ENCODE measurements at places on chromosomes 6 and 20.

GRCh38 chr6:33050014-33050810, 23.2 kb downstream of the HLA-DPA1 start:
- DNase-seq, result no peak

GRCh38 chr6:151239603-151240035, at the start of gene AKAP12:
TSS of gene AKAP12 (plus strand) at chr6:151239967. CDS start at chr6:151240563, 596 bp downstream.
- DNase-seq, result peak; percentile 56

DNA sequence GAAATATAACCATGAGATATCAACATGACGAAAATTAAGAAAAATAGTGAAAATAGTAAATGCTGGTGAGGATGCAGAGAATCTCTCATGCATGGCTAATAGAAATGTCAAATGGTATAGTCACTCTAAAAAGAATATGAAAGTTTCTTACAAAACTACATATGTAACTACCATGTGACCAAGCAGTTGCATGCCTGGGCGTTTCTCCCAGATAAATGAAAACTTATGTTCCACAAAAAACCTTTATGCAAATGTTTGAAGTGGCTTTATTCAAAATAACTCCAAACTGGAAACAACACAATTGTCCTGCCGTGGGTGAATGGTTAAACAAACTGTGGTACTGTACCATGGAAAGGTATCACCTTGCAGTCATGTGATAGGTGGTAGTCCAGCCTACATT, 112.4 kb downstream of the HDGFL1 start:
- no peak for DNase-seq

- no peak for DNase-seq
Observed at GRCh38 chr6:125732398-125732797, 17.0 kb upstream of the HEY2 start.

- no peak for DNase-seq
Observed at GRCh38 chr6:114997813-114998292, 655.0 kb upstream of the HS3ST5 start.

DNA sequence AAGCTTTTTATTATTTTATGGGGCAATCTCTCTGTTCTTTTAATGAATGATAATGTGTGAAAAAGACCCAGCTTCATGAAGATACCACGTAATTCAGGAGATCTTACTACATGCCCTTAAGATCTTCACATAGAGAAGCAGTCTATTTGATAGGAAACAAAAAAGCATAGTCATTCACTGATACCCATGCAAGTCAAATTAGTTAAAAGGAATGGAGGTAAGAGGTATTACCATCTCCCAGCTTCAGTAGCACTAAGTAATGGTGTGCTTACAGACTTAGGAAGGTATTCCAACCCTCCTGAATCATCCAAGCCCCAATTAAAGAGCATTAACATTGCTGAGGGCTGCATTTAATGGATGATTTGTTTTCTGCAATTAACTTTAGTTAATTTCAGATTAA, 364.7 kb downstream of the SYNE1 start:
- DNase-seq, result no peak

DNA sequence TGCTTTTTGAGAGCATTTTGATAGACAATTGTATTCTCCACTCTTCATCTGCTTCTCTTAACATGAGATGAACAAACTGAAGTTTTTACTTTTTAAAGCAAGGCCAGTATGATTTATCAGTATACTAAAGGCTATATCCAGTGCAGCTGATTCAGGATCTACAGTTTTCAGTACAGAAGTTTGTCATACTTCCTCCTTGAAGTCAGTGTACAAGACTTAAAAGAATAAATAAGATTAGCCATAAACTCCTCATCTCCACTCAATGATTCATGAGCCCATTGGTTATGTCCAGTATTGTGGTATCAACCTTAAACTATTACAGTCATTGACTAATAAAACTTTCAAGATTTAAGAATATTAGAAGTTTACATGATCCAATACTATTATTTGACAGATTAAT, 374.8 kb upstream of the EPHA7 start:
- DNase-seq, result no peak

DNA sequence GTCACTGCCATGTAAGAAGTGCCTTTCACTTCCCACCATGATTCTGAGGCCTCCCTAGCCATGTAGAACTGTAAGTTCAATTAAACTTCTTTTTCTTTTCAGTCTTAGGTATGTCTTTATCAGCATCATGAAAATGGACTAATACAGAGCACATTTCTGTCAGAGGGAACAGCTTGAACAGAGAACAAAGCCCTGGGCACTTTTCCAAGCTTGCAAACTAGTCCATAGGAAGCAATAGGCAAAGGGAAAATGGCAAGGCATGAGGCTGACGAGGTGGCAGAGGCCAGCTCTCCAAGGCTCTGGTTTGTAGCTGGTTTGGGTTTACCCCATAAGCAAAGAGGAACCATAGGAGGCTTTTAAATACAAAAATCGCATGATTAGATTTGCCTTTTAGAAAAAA, 185.1 kb upstream of the HDDC2 start:
- DNase-seq, result no peak

GRCh38 chr6:111361648-111362047, 121.4 kb downstream of the REV3L start:
- DNase-seq, result peak; percentile 41

GRCh38 chr6:20789162-20789561, 254.9 kb downstream of the CDKAL1 start:
- no peak for DNase-seq

DNA sequence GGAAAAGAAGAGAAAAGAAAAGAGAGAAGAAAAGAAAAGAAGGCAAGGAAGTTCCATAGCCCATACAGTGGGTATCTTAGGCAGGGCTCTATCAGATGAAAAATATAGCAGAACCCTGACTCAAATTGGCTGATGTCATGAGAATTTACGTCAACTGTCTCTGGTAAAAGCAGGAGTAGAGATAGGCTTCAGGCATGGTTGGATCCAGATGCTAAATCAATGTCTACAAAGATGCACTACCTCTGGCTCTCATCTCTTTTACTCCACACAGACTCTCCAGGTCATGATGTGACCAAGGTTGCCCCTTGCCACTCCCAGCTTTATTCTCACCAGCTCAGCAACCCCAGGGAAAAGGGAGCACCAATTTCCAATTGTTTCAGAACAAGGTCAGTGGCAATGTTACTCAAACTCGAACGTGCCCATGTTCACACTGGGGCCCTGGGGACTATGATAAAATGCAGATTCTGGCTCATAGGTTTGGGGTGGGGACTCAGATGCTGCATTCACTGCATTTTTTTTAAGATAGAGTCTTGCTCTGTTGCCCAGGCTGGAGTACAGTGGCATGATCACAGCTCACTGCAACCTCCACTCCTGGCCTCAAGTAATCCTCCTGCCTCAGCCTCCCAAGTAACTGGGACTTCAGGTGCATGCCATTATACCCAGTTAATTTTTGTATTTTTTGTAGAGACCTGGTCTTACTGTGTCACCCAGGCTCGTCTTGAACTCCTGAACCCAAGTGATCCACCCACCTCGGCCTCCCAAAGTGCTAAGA, 33.4 kb upstream of the PTGIS start:
- DNase-seq, result no peak

DNA sequence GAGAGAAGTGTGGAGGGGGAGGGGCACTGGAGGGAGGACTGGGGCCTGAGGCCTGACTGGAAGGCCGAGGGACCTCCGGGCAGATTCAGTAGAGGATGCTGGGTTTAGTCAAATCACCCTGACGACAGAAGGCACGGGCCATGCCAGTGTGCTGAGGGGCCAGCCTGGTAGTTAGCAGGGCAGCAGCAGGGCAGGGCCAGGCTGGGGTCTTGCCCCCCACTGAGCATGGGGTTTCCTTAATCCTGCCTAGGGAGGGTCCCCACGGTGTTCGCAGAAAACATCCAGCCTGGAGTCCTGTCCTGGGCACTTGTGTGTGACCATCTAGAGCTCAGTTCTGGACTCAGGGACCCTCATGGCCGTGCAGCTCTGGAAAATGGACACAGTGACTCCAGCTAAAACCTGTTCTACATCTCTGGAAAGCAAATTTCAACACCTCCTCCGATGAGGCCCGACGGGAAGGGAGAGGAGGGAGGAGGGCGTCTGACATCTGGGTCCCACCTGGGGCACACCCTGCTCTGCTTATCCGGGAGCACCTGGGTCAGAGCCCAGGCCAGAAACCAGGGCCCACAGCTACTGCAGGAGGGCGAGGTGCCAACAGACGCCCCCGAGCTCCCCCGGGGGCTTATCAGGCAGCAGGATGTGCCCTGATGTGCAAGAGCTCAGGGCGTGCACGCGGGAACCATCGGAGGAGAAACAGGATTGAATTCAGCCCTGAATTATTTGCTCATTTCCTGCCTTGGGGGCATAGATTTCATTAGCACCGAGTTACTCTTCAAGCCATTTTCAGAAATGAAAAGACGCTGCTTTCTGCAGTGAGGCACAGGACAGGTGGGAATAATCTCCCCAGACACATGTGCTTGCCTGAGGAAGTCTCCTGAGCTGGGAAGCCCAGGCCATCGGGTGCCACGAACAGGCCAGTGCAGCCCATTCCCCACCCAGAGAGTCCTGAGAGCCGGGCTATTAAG, 78.0 kb upstream of the MPC1 start:
- DNase-seq, result no peak

GRCh38 chr6:75317503-75318206, 33.1 kb upstream of the TMEM30A start:
- no peak for DNase-seq

- DNase-seq, result peak; percentile 40
Observed at GRCh38 chr6:134295953-134296553, 21.9 kb downstream of the SGK1 start.

DNA sequence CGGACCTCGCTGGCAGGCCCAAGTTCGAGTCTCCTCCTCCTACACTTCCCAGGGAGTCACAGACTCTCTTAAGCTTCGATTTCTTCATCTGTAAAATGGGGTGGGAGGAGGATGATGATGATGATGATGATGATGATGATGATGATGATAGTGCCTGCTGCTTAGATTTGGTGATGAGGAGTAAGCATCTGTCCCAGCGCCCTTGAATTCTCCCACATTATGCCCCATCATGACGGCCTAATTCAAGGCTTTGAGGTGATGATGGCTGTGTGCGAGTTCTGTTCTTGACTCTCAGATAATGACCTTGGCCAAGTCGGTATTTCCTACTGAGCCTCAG, 487 bp upstream of the KIAA1755 start:
- peak; percentile 9 for DNase-seq

- DNase-seq, result no peak
Observed at GRCh38 chr6:167053895-167054530, 54.8 kb downstream of the CEP43 start.

- no peak for DNase-seq
Observed at GRCh38 chr6:159089909-159090308, 45.1 kb upstream of the TAGAP start.

GRCh38 chr20:4234128-4234527, 218.8 kb upstream of the RNF24 start:
- no peak for DNase-seq

DNA sequence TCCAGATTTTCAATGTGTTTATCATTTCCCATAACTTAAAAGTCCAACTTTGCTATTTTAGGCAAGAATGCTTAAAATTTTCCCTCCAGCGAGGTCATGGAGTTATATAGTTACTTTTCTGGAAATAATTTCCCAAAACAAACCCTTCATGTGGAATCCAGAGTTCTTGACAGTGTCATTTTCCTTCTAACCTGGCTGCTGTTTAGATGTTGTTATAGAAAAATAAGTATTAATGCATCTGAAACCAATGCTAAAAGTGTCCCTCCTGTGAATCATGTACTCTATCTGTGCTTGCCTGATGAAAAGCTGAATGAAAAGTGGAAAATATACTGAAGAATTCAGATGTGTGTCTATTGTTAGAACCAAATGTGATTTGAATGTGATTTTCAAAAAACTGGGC, 245.3 kb upstream of the HSF2 start:
- DNase-seq, result no peak

DNA sequence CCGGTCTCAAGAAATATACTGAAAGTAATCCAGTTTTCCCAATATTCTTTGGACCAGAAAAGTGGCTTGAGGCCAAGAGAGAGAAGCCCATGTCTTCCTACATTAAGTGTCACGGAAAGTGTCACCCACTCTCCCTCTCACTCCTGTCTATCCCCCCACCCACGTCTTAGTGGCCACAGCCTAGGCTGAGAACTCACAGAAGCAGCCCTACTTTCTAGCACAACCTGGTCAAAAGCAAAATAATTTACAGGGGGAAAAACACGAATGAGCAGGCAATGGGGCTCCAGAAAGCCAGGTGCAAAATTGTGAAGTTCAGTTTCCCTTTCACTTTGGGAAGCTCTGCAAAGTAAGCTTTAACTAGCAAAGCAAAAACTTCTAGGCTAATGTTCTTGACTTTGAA, 118.0 kb downstream of the OPRM1 start:
- no peak for DNase-seq

DNA sequence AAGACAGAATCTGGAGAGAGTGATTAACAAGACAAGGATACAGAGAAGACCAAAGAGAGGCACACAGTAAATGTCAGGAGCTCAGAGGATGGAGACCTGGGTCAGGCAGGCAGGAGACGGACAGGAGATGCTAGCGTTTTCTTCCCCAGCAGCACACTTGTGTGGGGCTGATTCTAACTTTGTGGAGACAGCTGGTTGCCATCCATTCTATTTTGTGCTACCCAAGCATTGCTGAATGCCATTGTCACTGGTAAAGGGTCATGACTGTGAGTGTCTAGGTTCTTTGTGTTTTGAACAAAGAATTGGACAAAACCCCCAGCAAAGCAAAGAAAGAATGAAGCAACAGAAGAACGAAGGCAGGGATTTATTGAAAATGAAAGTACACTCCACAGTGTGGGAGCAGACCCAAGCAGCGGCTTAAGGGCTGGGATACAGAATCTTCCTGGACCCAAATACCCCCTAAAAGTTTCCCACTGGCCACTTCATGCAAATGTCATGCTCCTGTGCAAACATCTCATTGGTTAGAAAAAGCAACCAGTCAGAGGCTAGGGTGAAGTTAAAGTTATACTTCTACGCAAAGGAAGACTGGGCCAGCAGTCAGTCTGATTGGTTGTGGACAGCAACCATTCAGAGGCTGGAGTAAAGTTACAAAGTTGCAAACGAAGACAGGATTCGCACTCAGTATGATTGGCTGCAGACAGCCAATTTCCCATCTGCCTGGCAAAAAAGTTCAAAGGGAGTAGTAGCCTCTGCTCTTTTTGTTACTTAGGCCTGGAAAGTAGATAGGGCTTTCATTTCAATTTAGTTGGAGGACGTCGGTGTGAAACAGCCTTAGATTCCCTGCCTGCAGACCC, 17.5 kb downstream of the PTK7 start:
- DNase-seq, result no peak

DNA sequence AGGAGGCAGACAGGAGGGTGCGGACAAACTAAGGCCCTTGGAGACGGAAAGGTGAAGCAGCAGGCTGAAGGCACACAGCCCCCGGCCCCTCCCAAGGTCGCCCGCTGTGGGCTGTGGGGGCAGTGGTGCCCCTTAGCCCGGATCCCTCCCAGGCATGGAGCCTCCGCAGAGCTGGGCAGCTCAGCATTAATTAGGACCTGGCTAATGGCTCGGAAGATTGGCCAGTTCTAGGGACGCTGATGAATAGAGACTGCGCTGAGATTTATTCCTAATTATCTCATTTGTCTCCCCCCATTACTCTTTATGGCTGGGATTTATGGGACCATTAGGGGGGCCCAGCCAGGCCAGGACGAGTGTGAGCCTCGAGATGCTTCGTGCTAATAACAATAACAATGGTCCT, 20.4 kb downstream of the MDFI start:
- DNase-seq, result peak; percentile 11

GRCh38 chr6:45730232-45730631, 285.4 kb downstream of the CLIC5 start:
- DNase-seq, result no peak

- DNase-seq, result no peak
Observed at GRCh38 chr6:134363323-134364039, 45.6 kb upstream of the SGK1 start.

GRCh38 chr6:125639466-125640020, 109.9 kb upstream of the HEY2 start:
- DNase-seq, result no peak

All from right hindlimb (tissue), 1 donor.